ENCODE measurements at places on chromosomes 3 and 15.

DNA sequence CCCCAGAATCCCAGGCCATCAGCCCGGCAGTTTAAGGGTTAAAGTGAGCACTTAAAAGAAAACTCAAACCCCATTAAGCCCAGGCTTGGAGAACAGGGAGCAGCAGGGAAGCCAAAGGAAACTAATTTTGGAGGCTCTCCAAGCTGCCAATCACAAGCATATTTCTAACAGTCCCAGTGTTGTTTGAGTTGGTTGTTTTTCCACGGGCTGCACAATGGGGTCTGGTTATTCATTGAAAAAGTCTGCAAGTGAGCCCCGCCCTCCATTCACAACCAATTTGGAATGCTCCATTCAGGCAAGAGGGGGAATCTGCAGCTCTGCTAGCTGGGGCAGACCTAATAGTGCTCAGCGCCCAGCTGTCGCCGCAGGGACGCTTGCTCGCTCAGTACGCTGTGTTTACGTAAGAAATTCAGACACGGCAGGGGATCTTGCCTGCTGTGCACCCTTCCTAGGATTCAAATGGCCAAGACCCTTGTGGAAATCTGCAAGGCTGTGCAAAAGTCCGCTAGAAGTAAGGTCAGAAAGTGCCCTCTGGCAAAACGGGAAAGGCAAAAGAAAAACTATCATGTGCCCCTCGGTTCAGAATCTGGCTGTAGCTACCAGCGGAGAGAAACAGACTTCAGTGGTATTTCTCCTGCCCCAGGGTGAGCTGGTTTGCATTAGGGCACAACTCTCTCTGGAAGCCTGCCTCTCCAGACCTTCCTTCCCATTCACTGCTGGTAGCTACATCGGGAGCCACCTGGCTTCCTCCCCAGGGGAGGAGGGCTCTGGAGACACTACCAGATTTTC is 11.0 kb downstream of the ETV5 start:
- DNase-seq, result no peak

DNA sequence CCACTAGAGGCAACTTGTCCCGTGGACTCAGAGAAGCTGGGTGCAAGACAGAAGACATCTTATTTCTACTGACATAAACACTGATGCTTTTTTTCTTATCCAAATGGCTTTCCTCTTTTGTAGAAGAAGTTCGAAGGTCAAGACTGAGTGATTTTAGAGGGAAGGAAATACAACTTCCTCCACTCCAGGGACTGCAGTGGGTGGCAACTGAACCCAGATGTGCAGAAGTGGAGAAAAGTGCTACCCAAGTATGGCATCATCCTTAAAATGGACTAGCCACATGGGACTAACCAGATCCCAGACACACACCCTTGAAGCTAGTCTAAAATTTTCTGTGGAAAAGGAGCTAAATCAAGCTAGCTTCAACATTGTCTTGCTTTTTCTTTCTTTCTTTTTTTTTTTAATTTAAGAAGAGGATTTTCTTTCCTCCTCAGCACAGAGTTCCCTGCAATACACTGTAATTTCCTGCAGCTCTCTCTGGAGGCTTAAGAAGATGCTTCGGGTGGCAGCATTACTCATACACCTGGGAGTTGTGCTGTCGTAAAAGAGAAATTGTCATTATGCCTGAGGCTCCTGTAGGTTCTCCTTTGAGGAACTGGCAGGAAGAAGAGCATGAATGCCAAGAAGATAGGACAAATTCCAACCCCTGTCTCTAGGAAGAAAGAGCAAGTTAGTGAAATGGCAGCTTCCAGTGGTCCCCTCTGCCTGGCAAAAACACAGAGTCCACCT is 3.8 kb upstream of the FRMD4B start:
- DNase-seq, result no peak

GRCh38 chr3:154786724-154787123 is 293.4 kb upstream of the MME start:
- no peak for DNase-seq

DNA sequence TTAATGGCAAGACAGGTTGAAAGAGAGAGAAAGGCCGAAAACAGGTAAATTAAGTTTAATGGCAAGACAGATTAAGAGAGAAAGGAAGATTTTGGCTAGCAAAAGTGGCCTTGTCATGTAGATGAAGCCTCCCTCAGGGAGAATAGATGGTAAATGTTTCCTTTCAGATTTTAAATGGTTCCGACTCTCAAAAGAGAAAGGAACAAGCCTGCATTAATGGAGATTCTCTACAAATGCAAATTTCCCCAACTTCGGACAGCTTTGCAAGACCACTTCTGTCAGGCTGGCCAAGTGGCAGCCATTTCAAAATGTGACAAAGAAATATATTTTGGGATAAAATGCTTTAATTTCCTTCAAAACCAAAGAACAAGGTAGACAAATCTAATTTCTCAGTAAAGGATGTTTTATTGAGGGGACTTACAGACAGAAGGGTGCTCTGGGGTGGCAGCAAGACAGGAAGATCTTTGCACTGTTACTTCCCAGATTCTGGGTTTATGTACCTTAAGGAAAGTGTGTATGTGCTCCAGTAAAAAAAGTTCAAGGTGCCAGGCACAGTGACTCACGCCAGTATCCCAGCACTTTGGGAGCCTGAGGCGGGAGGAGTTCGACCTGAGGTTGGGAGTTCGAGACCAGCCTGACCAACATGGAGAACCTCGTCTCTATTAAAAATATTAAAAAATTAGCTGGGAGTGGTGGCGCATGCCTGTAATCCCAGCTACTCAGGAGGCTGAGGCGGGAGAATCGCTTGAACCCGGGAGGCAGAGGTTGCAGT is 626.3 kb upstream of the NAALADL2 start:
- no peak for DNase-seq

DNA sequence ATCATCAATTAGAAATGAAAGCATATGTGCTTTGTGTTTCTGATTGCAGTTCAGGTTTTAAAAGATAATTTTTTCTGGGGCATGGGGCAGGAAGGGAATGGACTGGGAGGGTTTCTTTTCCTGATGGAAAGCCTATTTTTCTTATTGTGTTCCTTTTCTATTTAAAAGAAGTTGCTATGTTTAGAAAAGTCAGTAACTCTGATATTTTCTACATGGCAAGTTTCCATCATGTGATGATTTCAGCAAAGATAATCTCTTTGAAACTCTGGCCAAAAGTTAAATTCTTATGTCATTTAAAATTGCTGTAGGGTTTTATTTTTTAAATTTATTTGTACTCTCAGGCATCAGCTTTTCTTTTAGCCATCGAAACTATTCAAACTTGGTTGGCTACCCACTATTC is 601.2 kb downstream of the FOXP1 start:
- no peak for DNase-seq

Measured in stimulated activated CD8-positive, alpha-beta memory T cell treated with anti-CD3 and anti-CD28 coated beads, Interleukin-2, amount 100 ng/mL, for 48 hours (primary cell).